ENCODE measurements at places on chromosomes 2 and 18. TPM values are rescaled to one million over a fixed set of nuclear protein-coding genes. Genes with fewer than 3 reads are reported as not detected.

- no peak for DNase-seq
Observed at GRCh38 chr2:32714521-32714920, 86.7 kb downstream of the TTC27 start.

GRCh38 chr2:218369330-218369729 is 12.7 kb downstream of the CATIP start:
- DNase-seq = no peak

DNA sequence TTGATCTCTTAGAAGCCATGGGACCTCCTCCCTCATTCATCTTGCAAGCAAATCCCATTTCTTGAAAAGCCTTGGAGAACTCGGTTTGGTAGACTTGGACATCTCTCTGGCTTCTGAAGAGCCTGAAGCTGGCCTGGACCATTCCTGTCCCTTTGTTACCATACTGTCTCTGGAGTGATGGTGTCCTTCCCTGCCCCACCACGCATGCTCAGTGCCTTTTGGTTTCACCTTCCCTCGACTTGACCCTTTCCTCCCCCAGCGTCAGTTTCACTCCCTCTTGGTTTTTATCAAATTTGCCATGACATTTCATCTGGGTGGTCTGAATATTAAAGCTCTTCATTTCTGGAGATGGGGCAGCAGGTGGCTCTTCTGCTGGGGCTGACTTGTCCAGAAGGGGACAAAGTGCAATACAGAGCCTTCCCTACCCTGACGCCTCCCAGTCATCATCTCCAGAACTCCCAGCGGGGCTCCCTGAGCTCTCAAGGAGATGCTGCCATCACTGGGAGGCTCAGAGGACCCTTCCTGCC is 20.0 kb downstream of the FOSL2 start:
- no peak for DNase-seq

- DNase-seq = no peak
Observed at GRCh38 chr2:186544255-186544675, 45.6 kb upstream of the ITGAV start.

DNA sequence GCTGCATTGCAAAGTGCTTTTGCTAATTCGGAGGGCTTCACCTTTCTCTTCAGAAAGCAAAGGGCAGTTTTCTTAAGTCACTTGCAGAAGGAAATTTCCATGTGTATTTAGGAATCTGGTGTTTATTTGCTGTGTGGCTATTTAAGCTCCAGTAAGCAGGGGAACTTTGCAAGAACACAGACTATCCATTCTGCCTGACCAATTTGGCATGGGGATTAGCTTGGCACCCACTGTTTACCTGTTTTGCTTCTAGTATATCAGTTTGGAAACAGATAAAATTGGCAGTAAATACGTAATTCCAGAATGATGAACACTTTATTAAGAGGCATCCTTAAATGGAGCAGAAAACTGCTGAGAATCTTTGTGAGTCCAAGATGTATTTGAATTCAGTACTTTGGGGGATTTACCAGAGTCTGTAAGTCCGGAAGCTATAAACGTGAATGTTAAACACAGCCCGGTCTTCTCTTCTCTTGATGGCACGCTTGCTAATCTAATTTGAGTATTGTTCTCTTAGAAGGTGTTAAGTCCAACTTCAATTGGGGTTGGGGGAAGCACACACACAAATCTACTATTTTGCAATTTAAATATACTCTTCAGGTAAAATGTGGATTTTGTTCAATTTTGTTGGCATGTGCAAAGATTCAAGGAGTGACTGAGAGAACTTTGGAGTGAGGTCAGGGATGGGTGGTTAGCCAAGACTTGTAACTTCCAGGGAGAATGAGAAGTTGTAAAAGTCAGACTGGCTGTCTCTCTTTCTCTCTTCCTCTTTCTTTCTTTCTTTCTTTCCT is 650 bp downstream of the ACKR3 start:
- no peak for DNase-seq

DNA sequence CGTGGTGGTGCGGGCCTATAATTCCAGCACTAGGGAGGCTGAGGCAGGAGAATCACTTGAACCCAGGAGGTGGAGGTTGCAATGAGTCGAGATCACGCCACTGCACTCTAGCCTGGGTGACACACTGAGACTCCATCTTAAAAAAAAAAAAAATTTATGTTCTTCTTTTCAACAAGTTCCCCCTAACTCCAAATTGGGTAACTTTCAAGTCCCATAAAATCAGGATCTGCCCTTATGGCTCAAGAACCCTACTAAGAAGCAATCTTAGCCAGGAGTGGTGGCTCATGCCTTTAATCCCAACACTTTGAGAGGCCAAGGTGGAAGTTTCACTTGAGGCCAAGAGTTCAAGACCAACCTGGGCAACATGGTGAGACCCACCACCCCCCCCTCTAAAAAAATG is 30.3 kb upstream of the TLK1 start:
- no peak for DNase-seq

GRCh38 chr2:200131307-200131706 is 175.2 kb upstream of the SPATS2L start:
- no peak for DNase-seq

DNA sequence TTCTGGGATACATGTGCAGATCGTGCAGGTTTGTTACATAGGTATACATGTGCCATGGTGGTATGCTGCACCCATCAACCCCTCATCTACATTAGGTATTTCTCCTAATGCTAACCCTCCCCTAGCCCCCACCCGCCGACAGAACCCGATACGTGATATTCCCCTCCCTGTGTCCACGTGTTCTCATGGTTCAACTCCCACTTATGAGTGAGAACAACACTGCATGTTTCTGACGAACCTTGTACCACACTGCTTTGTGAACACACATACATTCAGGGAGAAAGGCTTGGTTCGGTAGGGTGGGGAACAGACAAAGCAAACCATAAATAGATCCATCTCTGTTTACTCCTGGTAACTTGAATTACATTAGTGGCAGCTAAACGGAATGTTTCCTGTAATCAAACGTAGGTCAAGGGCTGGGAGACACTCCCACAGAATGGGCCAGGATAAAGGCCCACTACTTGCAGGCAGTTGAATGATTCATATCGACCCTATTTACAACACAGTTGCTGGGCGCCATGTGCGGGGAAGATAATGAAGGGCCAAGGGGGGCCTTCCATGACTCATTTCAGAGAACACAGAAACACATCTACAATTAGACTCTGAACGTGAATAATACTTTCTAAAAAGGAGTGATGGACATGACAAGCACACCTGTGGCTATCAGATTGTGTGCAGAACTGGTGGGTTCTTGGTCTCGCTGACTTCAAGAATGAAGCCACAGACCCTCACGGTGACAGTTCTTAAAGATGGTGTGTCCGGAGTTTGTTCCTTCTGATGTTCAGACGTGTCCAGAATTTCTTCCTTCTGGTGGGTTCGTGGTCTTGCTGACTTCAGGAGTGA is 56.8 kb upstream of the KIDINS220 start:
- DNase-seq = no peak

GRCh38 chr2:200578778-200579177 is 7.0 kb upstream of the AOX1 start:
- DNase-seq = no peak

GRCh38 chr2:22753476-22753875 is 631.5 kb upstream of the KLHL29 start:
- no peak for DNase-seq

DNA sequence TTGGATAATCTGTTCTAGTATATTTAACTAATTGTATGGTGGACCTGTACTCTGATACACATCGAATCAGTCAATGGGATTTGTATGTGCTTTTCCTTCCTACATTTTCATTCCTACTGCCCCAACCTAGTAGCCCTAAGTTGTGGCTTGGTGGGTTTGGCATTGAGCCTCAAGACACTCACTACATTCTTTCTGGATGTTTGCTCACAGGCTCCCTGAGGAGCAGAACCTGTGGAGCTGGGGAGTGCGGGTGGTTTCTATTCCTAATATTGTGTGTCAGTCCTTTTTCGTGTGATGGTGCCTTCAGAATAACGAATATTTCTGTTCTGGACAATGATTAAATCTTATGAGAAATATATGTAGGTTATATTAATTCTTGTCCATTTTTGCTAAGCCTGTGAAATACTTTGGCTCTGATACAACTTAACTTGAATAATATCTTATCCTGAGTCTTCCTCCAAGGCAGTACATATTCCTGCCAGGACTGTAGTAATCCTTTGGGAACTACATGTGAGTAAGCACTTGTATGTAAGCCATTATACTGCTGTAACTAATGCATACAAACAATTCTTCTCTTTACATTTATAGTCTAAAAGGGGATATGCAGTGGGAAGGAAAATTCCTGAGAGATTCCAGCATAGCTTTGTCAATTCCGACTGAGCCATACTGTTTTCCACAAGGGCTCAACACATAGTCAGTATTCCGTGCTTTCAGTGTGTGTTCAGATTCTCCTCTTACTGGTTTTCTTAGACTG is 150.6 kb downstream of the AGPS start:
- DNase-seq = no peak

DNA sequence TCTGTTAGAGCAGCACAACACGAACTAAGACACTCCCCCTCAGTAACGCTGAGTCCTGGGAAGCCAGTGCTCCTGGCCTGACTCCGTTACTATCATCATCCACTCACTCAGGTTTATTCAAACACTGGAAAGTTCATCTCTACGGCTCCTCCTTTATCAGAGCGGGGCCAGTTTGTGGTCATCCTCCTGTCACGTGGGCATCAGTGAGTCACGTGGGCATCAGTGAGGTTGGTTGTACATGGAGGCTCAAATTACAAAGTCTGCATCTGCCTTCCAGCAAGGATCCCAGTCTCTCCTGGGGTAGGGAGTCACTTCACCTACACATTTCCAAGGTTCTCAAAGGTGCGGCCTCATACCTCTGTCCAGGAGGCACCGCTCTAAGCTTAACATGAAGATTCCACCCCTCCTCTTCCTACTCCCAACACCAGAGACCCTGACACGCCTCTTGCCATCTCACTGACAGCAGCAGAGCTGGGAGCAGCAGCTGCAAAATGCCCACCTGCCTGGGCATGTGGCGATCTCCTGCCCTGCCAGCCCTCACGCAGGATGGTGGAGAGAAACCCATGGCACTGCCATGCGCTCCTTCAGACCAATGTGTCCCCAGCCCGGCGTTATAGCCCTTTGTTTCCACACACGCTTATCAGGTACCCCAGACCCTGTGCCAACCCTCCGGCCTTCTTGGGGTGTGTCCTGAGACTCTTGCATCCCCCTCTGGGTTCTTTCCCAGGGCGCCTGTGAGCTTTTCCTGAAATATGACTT is 99.2 kb upstream of the PTPRM start:
- no peak for DNase-seq

DNA sequence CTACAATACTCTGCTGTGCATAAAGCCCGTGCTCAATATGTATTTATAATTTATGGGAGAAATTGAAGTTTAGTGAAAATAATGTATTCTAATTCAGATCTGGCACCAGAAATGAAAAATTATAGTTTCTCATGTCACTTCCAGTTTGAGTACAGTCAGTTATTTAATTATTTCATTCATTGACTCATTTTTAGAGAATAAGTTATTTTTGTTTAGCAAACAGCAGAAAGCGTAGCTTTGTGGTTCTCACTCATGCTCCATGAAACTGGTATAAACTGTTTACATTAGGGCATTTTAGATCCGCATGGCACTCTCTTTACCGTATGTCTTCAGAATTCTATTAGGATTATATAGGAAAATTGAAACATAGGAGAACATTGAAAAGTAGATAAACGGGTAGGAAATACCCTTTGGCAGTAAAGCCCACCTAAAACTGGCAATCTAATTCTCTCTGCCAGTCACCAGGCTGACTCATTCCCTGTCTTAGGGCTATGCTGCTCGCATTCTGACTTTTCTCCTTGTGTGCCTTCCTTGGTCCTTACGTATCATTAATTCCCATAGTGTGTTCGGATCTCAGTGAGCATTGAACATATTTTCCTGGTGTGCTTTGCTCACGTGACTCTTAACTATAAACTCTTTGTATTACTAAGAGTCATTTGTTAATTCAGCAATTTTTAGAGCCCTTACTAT is 106.0 kb downstream of the ZNF236 start:
- DNase-seq = no peak

DNA sequence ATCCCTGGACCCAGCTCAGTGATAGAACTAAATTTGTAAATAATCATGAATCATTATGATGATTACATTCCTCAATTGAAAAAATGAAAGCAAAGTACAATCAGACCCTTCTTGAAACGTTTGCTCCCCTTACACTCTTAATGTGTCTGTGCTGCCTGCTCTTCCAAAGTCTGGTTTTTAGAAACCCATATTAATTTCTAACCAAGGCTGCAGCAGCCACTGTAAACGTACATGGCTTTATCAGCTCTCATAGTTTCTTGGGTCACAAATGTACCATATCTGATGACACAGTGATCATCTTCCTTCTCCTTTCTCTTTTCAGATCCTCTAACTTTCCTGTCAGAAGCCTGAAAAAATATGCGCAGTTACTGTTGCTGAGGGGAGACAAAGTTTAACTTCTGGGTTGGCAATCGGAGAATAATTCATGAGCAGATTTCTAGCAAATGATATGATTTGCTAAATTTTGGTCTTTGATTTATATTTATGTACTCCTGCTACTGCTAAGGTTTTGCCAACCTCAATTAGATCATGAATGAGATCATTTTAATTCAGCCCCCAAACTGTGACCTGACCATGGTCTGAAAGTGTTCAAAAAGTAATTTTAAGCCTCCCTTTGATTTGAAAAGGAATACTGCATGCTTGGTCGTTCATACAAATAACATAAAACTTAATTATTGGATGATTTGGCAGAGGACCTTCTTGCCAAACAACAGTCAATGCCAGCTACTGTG is 12.3 kb downstream of the ZEB2 start:
- no peak for DNase-seq

- DNase-seq = no peak
Observed at GRCh38 chr2:43798300-43798699, 24.5 kb downstream of the DYNC2LI1 start.

DNA sequence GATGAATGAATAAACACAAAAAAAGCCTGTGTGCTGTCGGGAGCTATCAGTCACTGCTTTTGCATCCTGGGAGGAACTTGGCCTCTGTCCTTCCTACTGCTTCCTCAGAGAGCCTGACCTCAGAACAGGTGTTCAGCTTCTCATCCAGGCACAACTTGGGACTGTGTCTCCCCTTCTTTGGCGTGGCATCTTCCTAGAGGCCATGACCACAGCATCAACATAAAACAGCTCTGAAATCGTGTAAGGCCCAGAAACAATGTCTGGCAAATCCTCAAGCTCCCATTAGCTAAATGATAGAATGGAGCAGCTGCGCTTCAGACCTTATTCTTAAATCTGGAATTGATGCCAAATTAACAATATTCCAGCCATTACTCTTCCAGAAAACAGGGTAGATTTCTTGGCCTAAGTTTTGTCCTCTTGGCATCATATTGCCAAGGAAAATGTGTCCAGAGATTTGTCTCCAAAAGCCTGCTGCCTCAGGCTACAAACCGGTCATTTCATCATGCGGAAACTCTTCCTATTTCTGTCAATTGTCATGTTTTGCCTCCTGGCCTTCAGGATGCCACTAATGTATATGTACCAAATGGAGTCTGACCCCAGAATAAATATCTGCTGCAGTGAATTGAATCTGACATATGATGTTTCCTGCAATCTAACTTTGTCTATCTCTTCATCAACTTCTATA is 53.2 kb upstream of the RAB27B start:
- DNase-seq = no peak

The ITPRID2 gene
- total RNA-seq = 41.0 TPM

The RGPD3 gene
- 0.94 TPM for total RNA-seq

The DOK6 gene
- 91.4 TPM for total RNA-seq

The REG1B gene
- total RNA-seq = not detected

The UGT1A5 gene
- total RNA-seq = not detected

The SERPINB8 gene
- 1.1 TPM for total RNA-seq

The RAB17 gene
- 0.16 TPM for total RNA-seq

The BCL11A gene
- 128 TPM for total RNA-seq

The SIX2 gene
- total RNA-seq = 0.16 TPM
